ENCODE measurements at places on chromosomes 12 and 14.

DNA sequence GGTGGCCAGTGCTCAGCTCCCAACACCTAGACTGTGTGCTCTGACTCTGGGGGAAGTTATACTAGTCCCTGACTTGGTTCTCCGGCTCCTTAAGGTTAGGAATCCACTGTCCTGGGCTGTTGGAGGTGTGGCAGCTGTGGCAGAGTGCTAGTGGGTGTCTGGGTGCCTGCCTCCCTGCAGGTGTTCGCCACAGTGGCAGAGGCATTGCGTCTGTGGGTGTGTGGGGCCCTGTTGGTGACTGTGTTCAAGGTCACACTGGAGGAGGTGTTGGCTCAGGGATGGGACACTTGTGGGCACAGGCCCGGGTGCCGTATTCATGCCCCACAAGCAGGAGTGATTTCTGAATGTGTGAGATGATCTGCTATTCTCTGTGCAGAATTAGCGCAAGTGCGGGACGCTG is 467.4 kb downstream of the TMEM121 start:
- DNase-seq: no peak

DNA sequence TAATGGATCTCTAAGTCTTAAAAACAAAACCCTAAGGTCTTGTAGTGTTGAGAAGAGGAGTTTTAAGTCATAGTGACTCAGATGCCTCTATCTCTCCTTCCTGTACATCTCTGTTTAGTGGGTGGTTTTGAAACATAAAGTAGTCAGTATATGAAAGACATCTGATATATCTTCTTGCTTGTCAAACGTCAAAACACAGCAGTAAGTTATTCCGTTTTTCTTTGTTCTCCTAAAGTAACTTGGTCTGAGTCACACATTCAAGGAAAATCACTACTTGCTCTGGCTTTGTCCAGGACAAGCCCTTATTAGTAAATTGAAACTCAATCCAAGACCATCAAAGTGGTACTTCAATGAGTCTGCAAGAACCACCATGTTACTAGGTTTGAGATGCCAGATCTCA is 1172.5 kb downstream of the BCL11B start:
- no peak for DNase-seq

DNA sequence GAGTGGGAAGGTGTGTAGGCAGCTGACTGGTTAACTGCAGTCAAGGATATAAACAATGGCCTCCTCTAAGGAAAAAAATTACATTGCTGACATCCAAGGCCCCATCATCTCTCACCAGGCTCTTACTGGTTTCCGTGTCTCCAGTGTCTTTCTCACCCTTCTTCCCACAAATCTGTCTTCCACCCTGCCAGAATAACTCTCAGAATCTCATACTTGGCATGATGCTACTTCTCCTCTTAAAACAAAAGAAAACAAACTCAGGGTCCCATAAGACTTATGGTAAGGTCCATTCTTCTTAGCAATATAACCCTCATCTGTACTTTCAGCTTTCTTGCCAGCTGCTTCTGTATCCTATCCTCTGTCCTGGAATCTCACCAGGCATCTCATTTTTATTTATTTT is 68.9 kb downstream of the SUSD6 start:
- DNase-seq: no peak

GRCh38 chr14:22991852-22992251 is 9.5 kb upstream of the AJUBA start:
- no peak for DNase-seq

DNA sequence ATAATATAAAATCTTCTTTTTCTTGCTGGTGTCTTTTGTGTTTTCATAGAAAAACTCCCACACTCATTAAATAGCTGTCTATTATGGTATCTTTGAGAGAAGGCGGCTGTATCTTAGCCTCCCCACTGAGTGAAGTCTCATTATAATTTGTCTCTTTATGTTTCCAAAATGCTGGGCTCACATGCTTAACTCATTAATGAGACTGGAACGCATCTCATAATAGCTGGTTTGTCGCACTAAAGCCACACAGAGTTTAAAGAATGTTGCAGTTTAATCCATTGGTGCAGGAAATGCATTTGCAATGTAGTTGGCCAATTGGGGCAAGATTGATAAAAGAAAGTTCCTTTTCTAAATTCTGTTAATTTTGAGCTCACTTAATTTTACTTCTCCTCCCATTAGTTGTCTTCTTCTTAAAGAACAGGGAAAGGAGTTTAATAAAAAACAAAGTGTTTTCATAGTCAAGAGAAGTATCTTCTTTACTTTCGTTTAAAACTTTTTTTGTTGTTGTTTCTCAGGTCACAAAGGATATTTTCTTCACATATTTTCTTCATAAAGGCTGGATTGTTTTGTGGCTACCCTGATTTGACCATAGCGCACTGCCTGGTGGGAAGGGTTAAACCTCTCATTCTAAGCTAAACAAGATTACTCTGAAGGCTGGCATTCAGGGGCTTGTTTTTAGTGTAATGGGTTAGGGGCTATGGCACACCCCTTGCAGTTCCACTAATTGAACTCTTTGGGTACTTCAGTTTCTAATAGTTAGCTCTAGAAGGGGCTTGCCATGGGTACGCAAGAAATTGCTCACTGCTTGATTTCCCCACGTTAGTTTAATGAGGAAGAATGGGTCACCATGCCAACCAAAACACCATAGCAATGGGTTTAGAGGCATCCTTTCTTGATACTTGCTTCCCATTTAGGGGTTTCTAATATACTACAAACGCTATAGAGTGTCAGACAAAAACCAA is 197.0 kb downstream of the TMTC2 start:
- DNase-seq: no peak

DNA sequence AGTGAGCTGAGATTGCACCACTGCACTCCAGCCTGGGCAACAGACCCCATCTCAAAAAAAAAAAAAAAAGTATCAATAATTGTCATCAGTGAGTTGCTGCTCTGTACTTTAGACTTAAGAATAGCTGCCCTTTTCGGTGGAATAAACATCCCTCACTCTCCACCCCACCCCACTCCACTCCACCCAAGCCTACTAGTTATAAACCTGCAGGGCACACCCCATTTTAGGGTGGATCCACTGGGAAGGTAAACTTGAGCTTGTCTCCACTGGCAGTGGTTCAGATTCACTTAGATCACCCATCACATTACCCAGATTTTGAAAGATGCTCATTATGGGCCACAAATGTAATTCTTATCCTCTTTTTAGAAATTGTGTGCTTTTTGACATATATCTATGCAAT is 106.4 kb downstream of the GPR135 start:
- no peak for DNase-seq

DNA sequence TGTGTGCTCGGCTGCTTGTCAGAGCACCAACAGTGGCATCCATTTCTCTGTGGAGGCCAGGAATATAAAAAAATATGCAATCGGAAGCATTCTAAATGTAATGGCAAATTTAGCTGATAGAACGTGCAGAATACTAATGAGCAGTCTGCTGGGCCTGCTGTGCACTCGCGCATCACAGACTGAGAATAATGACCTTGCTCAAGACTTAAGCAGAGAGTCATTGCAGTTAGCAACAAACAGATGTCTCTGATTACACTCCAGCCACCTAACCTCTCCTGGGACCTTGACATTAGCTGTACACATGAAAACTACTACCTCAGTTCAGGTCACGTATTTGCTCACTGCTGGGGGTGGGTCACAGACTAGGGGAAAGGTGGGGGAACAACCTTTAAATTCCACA is 269.2 kb upstream of the DAAM1 start:
- DNase-seq: no peak

DNA sequence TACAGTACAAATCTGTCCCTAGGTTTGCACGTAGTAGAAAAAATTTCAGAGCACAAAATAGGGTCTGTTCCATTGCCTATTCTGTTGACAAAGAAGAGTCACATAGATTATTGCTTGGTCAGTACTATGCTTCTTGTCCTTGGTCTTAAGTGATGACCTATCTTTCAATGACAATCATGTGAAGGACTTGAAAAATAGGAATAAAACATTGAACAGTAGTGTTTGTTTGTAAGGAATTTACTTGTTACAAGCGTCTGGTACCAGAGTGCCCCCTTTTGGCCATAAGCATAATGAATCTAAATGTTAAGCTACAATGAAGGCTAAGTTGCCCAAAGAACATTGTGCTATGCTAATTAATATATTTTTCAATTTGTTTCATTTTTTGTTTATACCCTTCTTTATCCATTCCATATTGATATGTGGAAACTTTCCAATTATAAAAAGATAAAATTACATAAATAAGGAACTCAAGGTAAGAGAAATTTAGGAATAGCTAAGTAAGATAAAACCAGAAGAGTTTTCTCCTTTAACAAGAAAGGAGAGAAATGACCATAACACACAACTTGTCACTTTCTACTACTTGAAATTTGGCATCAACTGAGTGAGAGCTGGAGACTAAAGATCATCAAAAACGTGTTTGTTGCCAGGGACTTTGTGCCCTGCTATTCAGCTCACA is 204.7 kb downstream of the EPS8 start:
- peak; percentile 49 for DNase-seq

DNA sequence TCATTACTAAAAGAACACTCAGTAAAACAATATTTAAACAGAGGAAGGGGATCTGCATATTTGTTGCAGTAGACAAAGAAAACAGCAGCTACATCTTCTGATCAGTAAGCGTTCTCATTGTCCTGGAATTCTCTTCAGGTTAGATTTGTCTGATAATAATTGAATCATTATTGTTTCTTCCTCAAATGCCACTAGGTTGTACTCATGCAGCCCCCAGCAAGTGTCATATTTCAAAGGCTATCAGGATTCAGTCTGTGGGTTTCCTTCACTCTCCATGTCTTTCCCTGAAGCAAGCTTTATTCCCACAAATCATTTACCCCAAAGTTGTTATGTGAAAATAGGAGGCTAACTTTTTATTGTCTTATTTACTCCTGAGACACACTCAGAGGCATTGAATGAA is 14.7 kb downstream of the PIK3C2G start:
- no peak for DNase-seq
